ENCODE measurements at places on chromosomes 4 and X. TPM values are rescaled to one million over a fixed set of nuclear protein-coding genes. Genes with fewer than 3 reads are reported as not detected.

RASGEF1B gene
- 2.0 TPM for total RNA-seq

BMPR1B gene
- total RNA-seq: 1.6 TPM

SUPT20HL2 gene
- total RNA-seq: not detected

SUPT20HL1 gene
- not detected for total RNA-seq

PASD1 gene
- total RNA-seq: not detected

CT45A3 gene
- total RNA-seq: not detected

GRCh38 chr4:105050896-105051295, 95.8 kb upstream of the TET2 start:
- no peak for DNase-seq

GRCh38 chr4:56680266-56680665, 830 bp downstream of the HOPX start:
- DNase-seq: no peak

GRCh38 chr4:152956650-152957436, 20.7 kb downstream of the FHDC1 start:
- DNase-seq: no peak

- DNase-seq: no peak
Measured at GRCh38 chr4:149202117-149202516, 613.5 kb downstream of the IQCM start.

DNA sequence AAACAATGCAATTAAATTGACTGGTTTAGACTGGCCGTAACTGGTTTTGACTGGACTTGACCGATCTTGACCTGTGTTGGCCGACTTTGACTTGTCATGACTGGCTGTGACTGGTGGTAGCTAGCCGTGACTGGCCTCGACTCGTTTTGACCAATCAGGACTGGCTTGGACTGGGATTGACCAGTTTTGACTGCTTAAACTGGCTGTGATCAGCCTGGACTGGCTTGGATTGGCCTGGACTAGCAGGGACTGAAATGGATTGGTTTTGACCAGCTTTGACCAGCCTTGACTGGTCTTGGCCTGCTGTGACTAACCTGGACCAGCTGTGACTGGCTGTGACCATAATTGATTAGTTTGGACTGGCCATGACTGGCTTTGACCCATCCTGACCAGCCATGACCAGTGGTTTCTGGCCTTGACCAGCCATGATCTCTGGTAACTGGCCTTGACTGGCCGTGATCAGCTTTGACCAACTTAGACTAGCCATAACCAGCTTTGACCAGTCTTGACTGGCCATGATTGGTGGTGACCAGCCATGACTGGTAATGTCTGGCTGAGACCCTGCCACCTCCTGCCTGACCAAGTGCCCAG, 13.1 kb downstream of the SUV39H1 start:
- no peak for DNase-seq

- no peak for DNase-seq
Measured at GRCh38 chr4:88297725-88298454, 13.5 kb upstream of the PPM1K start.

DNA sequence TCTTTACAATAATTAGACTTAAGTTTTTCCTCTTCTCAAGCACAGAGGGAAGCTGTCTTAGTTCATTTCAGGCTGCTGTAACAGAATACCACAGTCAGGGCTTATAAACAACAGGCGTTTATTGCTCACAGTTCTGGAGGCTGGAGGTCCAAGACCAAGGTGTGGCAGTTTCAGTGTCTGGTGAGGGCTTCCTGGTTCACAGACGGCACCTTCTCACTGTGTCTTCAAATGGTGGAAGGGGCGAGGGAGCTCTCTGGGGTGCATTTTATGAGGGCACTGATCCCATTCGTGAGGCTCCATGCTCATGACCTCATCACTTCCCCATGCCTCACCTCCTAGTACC, 115.7 kb upstream of the MXRA5 start:
- no peak for DNase-seq

GRCh38 chrX:132676561-132677186, 187.8 kb upstream of the MBNL3 start:
- no peak for DNase-seq

GRCh38 chr4:174538123-174538875, 16.0 kb upstream of the HPGD start:
- DNase-seq: no peak

GRCh38 chr4:114093221-114093715, 113.8 kb upstream of the ARSJ start:
- no peak for DNase-seq

- DNase-seq: no peak
Measured at GRCh38 chr4:131566026-131566425, 1583.1 kb upstream of the PCDH10 start.

DNA sequence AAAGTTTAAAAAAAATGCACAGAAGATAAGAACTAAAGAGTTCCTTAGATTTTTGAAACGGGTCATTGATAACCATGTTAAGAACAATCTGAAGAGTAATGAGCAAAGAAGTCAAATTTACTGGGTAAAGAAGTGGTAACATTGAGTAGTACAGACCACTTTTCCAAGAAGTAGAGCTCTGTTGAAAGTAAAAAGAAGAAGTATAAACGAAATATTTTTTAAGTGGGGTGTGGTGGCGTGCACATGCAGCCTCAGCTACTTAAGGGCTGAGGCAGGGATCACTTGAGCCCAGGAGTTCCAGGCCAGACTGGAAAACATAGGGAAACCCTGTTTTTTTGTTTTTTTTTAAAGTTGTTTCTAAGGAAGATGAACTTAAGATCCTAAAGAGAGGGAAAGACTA, 68.5 kb downstream of the UBA6 start:
- no peak for DNase-seq

DNA sequence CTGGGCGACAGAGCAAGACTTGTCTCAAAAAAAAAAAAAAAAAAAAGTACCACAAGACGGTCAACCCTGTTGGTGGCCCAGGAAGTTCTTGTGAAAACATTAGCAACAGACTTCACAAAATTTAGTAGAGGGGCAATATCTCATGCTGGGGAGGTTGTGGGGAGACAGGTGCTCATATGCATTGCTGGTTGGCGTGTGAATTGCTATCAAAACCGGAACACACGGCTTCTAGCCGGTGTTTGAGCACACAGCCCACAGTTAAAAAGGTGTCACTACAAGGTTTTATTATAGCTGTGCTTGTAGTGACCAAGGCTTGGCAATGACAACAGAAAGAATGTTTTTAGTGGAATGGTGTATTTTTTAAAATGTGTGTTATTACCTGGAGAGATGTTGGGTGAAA, 41.8 kb downstream of the SMS start:
- no peak for DNase-seq

GRCh38 chr4:21811565-21811964, 137.0 kb downstream of the KCNIP4 start:
- DNase-seq: no peak

DNA sequence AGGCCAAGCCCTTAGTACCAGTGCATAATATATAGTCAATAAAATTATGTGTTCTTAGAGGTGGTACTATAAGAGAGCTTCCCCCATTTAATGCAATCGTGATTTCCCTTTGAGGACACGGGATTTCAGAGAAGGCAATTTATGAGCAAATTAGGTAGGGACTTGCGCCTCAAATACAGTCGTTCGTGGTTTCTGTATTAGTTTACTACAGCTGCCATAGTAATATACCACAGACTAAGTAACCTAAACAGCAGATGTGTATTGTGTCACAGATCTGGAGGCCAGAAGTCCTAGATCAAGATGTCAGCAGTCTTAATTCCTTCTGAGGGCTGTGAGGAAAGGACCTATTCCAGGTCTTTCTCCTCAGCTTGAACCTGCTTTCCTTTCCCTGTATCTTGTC, 1.5 kb upstream of the PUDP start:
- DNase-seq: no peak

- DNase-seq: no peak
Measured at GRCh38 chrX:585115-585808, 45.3 kb upstream of the SHOX start.
